ENCODE measurements at places on chromosomes 1 and 21.

DNA sequence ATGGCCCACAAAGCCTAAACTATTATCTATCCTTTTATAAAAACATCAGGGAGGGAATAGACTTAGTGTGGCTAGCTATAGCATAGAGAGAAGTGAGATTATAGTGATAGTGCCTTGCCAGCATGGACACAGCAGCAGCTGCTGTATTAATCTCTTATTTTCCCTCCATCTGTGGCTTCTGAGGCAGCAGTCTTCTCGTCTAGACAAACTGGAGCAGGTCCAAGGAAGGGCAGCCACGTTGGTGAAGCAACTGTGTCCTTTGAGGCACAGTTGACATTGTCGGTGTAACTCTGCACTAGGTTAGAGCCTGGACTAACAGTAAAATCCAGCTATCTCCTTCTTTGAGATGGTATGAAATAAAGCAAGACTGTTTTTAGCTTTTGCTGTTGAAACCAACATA lies 131.3 kb downstream of the CACHD1 start:
- DNase-seq: no peak

DNA sequence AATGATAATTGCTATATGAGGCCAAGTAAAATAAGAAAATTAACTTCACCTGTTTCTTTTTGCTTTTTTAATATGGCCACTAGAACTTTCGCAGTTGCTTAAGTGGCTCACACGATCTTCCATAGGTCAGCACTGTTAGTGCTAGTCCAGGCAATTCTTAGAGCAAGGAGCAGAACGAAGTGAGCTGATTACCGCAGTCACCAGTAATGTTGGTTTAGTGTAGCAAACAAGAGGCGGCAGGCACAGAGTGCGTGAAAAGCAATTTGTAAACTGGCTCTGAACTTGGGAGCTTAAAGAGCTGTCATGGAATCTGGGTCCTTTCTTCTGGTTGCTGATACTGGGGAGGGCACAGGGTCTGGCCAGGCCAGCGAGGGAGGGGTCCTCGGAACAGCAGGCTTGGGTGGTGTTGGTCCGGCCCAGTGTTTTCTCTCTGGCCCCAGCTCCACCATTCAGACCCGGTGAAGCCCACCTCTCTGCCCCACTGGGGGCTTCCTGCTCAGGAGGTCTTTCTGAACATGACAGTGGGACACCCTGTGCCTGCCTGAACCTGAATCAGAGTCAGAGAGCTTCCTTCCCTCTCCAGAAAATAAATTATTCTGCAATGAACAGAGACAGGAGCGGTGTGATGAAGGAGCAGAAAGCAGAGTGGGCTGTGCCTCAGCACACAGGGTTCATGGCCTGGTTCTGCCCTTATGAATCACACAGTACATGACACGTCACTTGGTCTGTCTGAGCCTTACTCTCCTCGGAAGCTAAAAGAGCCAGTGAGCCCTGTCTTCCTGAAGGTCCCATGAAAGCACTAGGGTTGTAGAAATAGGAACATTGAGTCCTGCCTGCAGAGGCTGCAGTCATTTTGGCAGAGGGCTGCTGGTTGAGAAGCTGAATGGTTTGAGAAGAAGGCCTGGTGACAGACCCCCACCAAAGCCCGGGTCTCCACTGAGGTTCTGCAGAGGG lies 11.9 kb downstream of the ETS2 start:
- DNase-seq: no peak

DNA sequence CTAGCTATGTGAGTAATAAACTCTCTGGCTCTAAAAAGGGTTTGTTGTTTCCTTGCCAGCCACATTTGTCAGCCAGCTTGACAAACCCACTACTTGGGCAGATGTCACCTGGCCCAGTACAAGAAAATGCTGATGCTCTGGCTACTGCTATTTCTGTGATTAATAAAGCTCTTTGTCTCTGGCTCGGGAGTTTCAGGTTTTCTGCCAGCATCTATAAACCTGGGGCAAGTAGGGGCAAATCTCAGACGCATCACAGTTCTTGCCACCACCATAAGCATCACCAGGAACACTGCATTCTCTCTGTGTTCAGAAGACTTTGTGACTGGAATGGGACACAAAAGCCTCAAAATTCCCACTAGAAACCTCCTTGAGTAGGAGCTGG lies 2.5 kb downstream of the ITLN2 start:
- no peak for DNase-seq

GRCh38 chr21:45942755-45943629 lies 38.6 kb upstream of the COL6A1 start:
- DNase-seq: no peak

- DNase-seq: no peak
Observed at GRCh38 chr1:64956733-64957441, 9.5 kb downstream of the JAK1 start.

DNA sequence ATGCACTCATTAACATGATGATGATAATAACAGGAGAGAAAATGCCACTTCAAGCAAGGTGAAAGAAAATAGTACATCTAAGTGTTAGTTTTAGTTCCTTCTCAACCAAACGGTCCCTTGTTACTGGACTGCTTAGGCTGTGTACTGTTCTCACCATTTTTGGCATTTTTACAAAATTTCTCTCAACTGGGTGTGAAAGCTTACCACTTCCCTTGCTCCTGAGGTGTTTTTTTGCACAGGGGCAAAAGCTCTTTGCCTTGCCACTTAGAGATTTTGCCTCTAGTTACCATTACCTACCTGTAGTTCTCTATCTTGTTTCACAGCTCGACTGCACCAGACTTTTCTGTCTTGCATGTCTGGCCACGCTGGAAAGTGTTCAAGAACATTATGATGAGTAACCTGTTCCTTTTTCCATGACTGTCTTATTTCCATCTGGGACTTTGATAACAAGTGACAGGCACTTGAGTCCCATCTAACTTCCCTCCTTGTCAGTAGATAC lies 10.7 kb downstream of the NEK7 start:
- no peak for DNase-seq

GRCh38 chr1:223873044-223873443 lies 27.3 kb upstream of the TP53BP2 start:
- DNase-seq: no peak

DNA sequence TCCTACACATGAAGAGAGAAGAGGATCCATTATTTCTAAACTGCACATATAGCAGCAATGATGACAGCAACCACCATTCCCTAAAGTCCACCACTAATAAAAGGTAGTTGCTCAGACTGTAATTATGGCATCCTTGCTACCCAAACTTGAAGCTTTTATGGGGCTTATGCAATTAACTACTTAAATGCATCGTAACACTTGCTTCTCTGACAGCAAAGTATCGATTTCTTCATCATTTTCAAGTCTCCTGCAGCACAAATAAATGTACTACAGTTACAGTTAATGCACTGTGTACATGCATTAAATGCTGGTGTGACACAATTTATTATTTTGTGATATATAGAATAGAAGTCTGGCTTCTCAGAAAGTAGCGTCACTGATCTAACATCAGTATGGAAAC lies 241.7 kb downstream of the USH2A start:
- no peak for DNase-seq

DNA sequence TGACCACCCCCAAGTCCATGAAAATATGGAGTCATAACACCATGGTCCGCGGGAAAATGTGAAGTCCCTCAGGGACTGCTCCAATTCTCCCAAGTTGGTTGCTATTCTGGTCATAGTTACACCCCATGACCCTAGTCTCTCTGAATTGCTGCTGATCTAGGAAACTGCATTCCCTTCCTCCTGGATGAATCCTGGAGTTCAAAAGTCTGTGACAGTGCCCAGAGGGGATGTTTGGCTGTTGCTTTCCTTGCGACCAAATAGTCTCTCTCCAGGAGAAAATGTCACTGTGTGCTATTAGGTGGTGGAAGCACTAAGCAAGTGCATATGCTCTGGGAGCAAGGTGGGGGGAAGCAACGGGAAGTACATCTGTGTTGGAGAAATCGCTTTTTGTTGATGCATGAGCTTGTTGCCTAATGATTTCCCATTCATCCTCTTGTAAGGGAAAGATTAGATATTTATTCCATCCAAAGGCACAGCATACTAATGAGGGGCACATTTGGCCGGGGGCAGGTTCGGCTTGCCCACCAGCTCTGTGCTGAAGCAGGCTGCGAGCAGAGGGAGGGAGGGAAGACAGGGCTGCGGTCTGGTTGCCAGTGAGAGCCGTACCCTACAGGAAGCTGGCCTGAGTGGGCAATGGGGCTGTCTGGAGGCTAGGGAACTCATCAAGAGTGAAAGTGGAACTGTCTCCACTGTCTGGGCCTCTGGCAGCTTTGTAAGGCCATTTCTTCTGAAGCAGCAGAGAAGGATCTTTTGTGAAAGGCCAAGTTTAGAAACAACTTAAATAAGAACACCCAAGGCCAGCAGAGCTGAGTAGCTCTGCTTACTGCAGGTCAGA lies 27.2 kb downstream of the SYT6 start:
- no peak for DNase-seq

DNA sequence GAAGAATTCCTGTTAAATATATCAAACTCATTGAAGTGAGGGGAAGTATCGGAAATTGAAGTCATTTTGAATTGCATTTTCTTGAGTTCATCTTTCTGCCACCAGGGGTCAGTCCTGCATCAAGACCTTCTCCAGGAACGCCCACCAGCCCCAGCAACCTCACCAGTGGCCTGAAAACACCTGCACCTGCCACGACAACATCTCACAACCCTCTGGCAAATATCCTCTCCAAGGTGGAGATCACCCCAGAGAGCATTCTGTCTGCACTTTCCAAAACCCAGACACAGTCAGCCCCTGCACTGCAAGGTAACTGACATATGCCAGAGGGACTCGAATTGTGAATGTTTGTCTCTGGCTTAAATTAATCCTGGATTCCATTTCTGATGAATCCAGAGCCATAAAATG lies 22.8 kb upstream of the TARS2 start:
- no peak for DNase-seq

- DNase-seq: no peak
Observed at GRCh38 chr1:112337028-112337531, 58.9 kb upstream of the CTTNBP2NL start.

- DNase-seq: no peak
Observed at GRCh38 chr1:69569175-69569541, 1.4 kb downstream of the LRRC7 start.

- DNase-seq: no peak
Observed at GRCh38 chr1:231527586-231528171, 790 bp upstream of the TSNAX start.

- DNase-seq: no peak
Observed at GRCh38 chr1:193356249-193356648, 169.8 kb upstream of the B3GALT2 start.

GRCh38 chr1:204929487-204930154 lies 59.0 kb downstream of the NFASC start:
- DNase-seq: no peak

DNA sequence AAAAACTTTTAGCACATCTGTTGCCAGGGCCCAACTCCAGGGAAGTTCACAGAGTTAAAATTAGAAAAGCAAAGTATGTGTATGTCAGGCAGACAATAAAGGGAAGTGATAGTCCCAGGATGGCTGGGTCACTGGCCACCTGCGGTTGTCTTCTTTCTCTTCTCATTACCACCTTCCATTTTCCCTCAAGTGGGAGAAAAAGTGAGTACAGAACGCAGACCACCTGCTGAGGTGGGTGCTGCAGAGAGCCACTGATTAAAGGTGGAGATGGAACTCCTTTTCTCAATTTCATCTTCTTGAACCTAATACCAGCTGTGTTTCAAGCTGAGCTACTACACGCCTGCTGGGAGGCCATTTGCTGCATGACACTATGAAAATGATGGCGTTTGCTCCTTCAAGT lies 88.8 kb upstream of the PDE4B start:
- DNase-seq: no peak

GRCh38 chr1:201272799-201273198 lies 10.5 kb upstream of the PKP1 start:
- DNase-seq: no peak

GRCh38 chr21:31287201-31287600 lies 56.9 kb downstream of the TIAM1 start:
- DNase-seq: no peak

GRCh38 chr1:225258811-225259210 lies 169.0 kb downstream of the LBR start:
- DNase-seq: no peak

- no peak for DNase-seq
Observed at GRCh38 chr1:117147856-117148588, 26.5 kb upstream of the TRIM45 start.

- no peak for DNase-seq
Observed at GRCh38 chr21:45599146-45599581, 44.4 kb upstream of the PCBP3 start.

GRCh38 chr1:16915627-16915973 lies 6.1 kb upstream of the CROCC start:
- DNase-seq: no peak

- DNase-seq: no peak
Observed at GRCh38 chr1:31981972-31982371, 31.7 kb upstream of the KHDRBS1 start.

- no peak for DNase-seq
Observed at GRCh38 chr1:155938220-155938627, 3.2 kb upstream of the RXFP4 start.

Measured in esophagus squamous epithelium (tissue), 5 donors.